Stimulated activated naive CD8-positive, alpha-beta T cell treated with anti-CD3 and anti-CD28 coated beads, Interleukin-15, amount 100 ng/mL, for 72 hours (primary cell): ENCODE measurements at places on chromosomes 2 and 18.

DNA sequence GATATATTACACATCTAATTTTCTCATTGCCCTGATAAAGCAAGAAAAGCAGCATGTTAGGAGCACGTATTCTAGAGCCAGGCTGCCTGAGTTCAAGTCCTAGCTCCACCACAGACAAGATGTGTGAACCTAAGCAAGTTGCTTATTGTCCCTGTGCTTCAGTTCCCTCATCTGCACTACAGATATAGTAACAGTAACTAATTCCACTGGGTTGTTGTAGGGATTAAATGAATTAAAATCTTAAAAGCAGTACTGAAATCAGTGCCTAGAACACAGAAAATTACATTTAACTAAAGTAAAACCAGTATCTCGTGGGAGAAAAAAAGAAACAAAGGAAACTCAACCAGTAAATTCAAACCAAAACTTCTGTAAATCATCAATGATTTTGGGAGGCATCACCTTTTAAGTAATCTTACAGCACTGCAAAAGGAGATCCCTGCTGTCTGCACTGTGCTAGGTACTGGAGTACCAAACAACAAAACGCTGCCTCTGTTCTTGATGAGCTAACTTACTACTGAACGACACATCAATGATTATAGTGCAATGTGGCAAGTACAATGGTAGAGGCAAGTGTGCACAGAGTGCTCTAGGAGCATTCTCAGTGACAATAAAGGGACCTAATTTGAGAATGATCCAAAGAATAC lies 7.9 kb downstream of the MAP3K2 start:
- DNase-seq, result no peak

DNA sequence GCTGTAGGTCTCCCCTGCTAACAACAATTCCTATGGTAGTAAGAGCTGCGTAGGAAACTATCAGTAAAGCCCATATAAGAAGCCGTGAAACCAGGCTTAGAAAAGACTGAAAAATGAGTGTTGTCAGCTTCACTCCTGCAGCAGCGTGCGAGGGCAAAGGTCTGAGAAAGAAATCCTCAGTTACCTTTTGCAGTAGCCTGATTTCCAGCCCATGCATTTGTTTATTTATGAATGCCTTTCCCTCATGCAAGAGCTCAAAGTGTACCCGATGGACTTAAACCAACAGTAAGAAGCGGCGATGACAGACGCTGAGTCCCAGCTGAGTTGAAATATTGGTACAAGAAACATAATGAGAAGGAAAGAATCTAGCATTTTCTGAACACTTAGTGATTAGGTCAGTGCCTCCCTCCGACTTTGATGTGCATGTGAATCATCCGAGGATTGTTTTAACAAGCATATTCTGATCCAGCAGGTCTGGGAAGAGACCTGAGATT lies 15.0 kb upstream of the POLI start:
- DNase-seq, result no peak

GRCh38 chr18:363301-364085 lies 95.6 kb upstream of the THOC1 start:
- DNase-seq, result no peak

DNA sequence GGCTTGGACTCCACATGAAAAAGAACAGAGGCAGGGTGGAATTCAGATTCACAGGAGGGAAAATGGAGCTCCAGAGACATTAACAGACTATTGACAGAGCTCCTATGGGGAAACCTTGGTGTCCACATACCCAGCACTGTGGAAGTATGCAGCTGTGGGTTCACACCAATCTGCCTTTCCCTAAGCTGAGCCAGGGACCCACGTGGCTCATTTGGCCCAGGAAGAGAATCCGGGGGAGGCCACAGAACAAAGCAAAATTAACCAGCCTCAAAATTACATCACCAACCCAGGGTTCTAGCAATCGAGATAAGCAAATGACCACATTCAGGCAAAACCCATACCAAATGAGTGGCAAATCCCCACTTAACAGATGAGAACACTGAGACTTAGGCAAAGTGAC lies 105.8 kb upstream of the TWIST2 start:
- DNase-seq, result no peak

DNA sequence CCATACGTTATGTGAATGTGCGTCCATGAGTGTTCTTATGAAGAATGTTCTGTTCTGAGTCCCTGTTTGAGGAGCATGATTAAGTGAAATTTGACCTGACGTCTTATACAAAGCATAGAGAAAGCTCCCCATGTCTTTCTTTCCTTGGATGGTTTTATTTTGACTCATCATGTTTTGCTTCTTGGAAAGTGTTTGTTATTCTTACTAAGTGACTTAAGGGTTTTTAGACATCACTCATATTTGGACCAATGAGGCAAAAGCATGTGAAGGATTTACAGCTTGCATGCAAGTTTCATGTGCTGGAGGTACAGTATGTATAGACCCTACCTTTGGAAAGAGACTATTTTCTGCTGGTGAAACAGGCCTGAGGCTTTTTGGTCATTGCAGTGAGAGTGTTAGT lies 33.5 kb upstream of the ZEB2 start:
- DNase-seq, result no peak

GRCh38 chr18:51425475-51425874 lies 228.0 kb upstream of the MEX3C start:
- no peak for DNase-seq
